Smooth muscle cell of the pulmonary artery (primary cell): ENCODE measurements at places on chromosomes 12 and 14. TPM values are rescaled to one million over a fixed set of nuclear protein-coding genes. Genes with fewer than 3 reads are reported as not detected.

The BRAP gene
- total RNA-seq = 16.9 and 17.6 TPM in 2 replicates

The ITGB7 gene
- total RNA-seq = 0.40 and 0.52 TPM in 2 replicates

The PTPRO gene
- total RNA-seq = 1.9 and 2.2 TPM in 2 replicates

The GPR65 gene
- total RNA-seq = 0.07 and 0.26 TPM in 2 replicates

The A2M gene
- total RNA-seq = 4.2 and 19.2 TPM in 2 replicates

The TRIM9 gene
- 0.39 and 0.73 TPM in 2 replicates for total RNA-seq

The RIMKLB gene
- 17.1 and 29.8 TPM in 2 replicates for total RNA-seq

The ZNF268 gene
- 30.5 and 32.6 TPM in 2 replicates for total RNA-seq

The TXNDC16 gene
- total RNA-seq = 3.9 and 4.9 TPM in 2 replicates

The TAS2R46 gene
- 2.6 and 4.8 TPM in 2 replicates for total RNA-seq

The TTC9 gene
- 0.23 and 1.8 TPM in 2 replicates for total RNA-seq

The REC8 gene
- total RNA-seq = 0.65 and 1.2 TPM in 2 replicates
